Stimulated activated CD8-positive, alpha-beta memory T cell treated with anti-CD3 and anti-CD28 coated beads, Interleukin-2, amount 100 ng/mL, for 48 hours (primary cell): ENCODE measurements at places on chromosomes 4 and X.

- DNase-seq: no peak
Measured at GRCh38 chrX:126900937-126901336, 81.4 kb downstream of the PRR32 start.

GRCh38 chrX:151873096-151873495 is 39.6 kb upstream of the MAGEA4 start:
- no peak for DNase-seq

GRCh38 chr4:120857312-120857711 is 65.2 kb downstream of the PRDM5 start:
- DNase-seq: no peak

GRCh38 chr4:7156761-7157488 is 35.4 kb upstream of the SORCS2 start:
- DNase-seq: no peak

GRCh38 chr4:38752941-38753806 is 29.6 kb downstream of the TLR10 start:
- DNase-seq: no peak

DNA sequence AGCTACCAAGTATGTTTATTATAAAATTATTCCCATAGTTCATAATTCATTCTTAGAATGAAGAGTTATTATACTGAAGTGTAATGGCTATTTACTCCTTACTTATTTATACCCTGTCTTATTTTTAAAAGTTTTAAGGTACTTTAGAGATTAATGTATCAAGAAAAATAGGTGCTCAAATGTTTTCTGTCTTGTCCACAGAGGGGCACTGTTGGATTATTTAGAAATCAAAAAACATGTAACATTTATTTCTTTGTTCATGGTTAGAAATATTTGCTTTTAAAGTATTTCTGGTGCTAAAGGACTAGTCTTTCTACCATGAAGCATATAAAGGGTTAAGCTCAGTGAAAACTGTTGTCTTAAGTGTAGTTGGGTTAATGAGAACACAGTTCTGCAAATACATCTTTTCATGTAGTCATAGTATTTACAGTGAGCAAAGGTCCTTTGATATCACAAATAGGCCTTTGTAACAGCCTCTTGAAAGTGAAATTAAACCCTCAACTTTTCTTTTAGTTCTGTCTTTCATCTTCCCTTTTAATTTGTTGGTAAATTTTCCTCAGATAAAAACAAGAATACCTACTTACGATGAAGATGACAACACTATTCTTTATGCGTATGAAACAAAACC is 7.7 kb downstream of the SCML1 start:
- no peak for DNase-seq
